ENCODE measurements at places on chromosomes 4 and X.

- peak; percentile 84 for DNase-seq
Measured at GRCh38 chrX:39337451-39337850, 536.2 kb downstream of the MID1IP1 start.

DNA sequence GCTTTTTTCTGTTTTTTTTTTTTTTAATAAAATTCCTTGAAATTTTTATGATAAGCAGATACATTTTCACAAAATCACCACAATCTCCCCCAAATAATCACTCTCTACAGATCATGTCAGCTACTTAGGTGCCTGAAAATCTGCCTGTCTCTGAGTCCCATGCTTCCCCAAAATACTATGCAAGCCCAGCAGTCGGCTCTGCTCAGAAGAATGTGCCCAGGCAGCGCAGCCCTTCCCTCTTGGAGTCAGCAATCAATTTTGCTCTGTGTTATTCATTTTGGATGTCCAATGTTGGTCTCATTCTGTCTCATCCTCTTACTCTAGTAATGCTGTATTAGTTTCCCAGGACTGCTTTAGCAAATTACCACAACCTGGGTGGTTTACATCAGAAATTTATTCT lies 24.9 kb upstream of the C1QTNF7 start:
- DNase-seq, result no peak

- peak; percentile 66 for DNase-seq
Measured at GRCh38 chr4:79576429-79576753, 168.4 kb upstream of the GK2 start.

GRCh38 chrX:143683486-143683885 lies 37.1 kb downstream of the SPANXN2 start:
- DNase-seq, result peak; percentile 34

GRCh38 chr4:81494031-81494431 lies 22.3 kb upstream of the RASGEF1B start:
- peak; percentile 55 for DNase-seq

DNA sequence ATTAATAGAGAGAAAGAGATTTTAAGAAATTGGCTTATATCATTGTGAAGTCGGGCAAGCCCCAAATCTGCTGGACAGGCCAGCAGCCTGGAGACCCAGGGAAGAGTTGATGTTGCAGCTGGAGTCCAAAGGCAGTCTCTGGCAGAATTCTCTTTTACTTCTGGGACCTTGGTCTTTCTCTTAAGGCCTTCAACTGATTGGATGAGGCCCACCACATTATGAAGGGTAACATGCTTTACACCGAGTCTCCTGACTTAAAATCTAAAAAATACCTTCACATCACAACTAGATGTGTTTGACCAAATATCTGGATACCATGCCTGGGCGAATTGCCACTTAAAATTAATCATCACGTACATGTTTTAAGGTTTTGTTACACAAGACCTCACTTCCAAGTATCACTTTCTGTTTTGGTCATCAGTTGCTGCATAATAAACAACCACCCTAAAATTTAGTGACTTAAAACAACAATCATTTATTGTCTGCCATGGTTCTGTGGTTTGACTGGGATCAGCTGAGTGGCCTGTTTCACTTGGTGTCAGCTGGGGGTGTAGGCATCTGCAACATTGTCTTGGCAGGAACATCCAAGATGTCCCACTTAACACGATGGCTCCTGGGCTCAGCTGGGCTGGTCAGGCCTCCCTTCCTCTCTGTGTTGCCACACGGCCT lies 3.4 kb downstream of the CD38 start:
- DNase-seq, result no peak

GRCh38 chr4:30968926-30969325 lies 248.8 kb downstream of the PCDH7 start:
- DNase-seq, result no peak

DNA sequence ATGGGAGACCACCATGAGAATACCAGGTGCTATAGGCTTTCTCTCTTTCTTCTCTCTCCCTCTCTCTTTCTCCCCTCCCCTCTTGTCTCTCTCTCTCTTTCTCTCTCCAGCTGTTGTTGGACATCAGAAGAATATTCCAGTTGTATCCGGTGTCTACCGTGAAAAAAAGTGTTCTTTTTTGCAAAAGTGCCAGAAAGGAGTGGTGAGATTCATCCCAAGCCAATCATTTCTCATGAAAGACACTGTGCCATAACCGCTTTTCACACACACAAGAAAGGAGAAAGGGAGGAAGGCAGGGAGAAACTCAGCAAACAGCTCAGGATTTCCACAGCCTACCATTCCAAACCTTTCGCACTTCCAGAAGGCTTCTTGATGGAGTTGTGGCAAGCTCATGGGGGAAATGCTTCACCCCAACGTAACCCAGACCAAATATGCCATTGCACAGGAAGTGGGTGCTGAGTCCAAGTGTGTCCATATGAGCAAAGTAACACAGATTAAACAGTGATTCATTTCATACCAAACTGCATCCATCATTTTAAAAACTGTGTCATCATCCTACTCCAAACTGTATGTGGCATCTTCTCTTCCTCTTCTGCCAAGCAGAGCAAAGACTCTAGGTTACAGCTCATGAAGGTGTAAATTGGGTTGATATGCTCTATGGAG lies 224.0 kb downstream of the APBB2 start:
- peak; percentile 43 for DNase-seq

DNA sequence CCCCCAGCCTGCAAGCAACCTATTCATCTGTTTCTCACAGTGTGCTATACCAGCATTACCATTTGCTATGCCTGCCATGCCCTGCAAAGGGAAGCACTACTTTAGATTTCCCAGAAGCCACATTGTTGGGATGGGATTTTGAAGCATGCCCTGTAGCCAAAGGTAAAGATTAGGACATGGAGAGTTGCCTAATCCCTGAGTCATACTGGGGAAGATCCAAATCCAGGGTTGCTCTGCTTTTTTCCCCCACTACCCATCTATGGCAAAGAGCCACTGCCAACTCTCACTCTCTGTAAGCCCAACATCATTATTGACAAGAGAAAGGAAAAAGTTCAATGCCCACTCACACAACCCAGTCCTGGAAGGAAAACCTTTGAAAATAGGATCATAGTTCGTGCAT lies 36.7 kb upstream of the TMEM164 start:
- no peak for DNase-seq

DNA sequence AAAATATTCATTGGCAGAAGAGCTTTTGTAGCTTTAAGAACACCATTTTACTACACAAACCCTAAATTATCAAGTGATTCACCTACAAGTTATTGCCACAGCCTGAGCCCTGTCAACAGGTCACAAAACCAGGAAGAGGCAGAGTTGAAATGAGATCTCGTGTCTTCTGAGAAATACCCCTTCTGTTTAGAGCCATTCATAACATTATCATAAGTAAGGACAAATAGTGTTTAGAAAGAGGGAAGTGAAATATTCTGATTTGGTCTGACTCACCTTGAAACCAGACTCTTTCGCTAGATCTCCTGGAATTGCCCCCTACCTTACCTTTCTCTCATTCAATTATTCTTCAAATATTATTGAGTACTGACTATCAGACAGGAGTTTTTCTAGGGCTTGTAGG lies 5.9 kb downstream of the ETDB start:
- DNase-seq, result no peak
